ENCODE measurements at places on chromosomes 3 and 15.

GRCh38 chr3:118990823-118991560, 43.7 kb downstream of the IGSF11 start:
- DNase-seq: no peak

DNA sequence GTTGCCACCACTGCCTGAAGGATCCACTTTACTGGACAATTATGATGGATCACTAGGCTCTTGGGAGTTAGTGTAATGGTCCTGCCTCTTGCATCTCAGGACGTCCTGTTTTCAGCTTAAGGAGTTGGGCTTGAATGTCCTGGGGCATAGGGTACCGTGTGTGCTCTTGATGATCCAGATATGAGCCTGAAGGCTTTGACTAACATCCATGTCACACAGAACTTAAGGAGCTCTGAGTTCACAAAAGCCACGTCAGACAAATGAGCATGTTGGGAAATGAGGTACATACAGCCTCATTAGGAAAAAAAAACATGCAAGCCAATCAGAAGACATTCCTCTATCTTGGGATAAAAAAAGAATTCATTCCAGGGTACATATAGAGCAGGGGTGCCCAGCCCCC, 40.8 kb downstream of the CA12 start:
- DNase-seq: no peak

GRCh38 chr3:190101320-190102011, 19.2 kb downstream of the P3H2 start:
- no peak for DNase-seq

DNA sequence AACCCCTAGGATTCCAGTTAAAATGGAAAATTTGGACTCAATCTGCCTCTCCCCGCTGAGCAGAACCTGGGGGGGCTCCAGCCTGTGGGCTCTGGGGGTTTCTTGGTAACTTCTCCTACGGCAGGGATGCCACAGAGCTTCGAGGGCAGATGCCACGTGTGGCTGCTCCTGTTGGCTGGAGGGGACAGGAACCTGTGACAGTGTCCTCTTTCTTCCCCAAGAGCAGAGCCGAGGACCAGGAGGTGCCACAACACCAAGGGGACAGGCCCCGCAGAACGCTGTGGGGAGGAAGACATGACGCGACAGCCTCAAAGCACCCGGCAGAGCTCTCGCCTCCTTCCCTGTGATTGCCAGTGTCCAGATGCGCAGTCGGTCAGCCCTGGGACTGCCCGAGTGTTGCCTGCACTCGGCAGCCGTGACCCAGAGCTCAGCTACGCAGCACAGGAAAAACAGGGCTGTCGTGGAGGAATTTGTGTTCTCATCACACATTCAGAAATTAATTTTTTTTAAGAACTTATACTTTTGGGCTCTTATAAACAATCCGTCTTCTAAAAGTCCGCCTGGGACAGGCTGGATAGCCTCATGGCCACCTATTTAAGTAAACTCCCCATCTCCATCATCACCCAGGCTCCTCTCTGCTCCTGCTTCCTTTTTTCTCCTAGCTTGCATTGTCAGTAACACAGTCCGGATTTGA, 131.9 kb upstream of the MEF2A start:
- DNase-seq: no peak

- DNase-seq: no peak
Observed at GRCh38 chr15:100373942-100374341, 32.2 kb upstream of the ADAMTS17 start.

DNA sequence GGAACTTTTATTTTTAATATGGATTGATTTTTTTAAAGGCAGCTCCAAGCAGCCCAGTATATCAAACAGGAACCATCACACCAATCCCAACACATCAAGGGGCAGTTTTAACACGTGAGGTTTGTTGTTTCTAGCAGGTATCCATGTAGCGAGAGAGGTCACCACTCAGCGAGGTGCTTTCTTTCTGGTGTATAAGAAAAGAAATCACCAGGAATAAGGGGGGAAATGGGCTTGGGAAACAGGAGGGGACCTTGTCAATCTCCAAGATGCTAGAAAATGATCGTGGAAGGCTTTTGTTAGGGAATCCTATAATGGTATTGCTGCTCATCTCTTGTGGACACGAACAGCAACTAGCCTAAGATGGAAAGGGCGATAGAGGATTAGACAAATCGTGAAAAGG, 402.9 kb upstream of the ATP11B start:
- DNase-seq: no peak

DNA sequence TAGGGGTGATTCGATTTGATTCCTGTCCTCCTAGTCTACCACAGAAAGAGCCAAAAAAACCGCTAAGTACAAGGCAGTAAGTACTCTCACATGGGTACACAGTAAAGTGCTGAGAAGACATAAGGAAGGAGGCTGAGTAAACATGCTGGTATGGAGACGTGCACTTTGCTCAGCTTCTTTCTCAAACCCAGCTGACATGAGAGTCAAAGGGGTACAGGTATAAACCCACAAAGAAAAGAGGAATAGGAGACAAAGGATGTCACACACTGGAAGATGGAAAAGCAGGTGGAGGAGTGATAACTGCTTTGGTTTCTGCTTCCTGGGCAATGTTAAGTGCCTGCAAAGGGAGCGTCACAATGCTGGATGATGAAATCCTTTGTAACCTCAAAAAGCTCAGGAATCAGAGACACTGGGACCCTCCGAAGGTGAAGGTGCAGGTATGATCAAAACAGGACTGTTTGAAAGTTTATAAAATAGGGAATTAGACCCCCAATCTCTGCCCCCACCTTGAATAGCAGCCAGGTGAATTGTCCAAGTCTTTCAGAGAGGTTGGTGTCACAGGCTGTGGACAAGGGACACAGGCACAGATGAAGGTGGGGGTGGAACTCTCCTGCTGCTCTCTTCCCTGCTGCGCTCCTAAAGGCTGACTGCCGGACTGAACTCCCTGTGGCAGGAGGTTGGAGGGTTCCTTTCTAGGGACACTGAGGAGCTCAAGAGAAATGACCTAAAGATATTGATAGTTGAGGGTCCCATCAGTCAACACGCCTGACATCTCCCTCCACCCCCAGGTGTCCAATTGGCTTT, 101.8 kb downstream of the RAB11A start:
- no peak for DNase-seq
